ENCODE measurements at places on chromosomes 12 and 14. TPM values are rescaled to one million over a fixed set of nuclear protein-coding genes. Genes with fewer than 3 reads are reported as not detected.
A peak's percentile ranks its signal among the peaks of the same experiment; 100 is the strongest.

DNA sequence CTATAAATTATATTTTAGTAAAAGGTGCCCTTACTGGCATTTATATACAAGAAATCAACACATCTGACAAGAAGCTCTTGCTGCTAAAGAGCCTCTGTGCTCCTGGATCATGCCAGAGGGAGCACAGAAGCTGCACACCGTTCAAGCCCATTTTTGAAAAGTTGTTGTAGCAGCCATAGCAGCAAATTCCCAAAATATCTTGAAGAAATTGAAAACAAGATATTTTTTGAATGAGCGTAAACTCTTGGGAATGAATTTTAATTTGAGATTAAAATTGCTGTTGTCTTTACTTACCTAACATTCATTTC is 540 bp upstream of the CLEC2D start:
- no peak for DNase-seq

DNA sequence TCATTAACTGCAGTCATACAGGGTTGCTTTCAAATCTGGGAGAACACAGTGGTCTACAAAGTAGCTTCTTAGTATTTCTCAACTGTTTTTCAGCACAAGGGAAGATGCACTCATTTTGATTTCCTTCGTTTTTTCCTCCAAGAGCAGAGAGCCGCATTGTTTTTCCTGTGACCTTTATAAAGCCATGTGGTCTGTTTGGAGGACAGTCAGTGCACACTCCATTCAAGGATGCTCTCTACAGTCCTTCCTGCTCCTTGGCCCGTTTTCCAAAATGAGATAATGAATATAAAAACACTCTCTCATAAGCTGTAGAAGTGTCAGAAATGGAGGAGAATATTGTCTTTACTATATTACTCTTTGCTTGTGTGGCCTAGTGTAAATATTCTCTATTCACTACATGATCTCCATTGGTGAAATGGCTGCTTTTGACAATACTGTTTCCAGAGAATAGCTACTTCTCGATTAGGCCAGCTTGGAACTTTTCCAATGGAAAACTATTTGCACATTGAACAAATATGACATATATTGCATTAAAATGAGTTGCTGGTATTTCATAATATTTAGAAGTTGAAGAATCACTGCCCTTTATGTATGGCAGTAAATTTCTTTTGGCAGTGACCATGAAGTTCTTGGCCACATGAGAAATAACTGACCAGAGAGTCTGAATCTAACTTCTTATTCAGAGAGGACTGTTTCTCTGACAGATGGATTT is 393.1 kb upstream of the RGS6 start:
- no peak for DNase-seq

- DNase-seq = no peak
Observed at GRCh38 chr12:29719381-29719780, 64.4 kb downstream of the TMTC1 start.

DNA sequence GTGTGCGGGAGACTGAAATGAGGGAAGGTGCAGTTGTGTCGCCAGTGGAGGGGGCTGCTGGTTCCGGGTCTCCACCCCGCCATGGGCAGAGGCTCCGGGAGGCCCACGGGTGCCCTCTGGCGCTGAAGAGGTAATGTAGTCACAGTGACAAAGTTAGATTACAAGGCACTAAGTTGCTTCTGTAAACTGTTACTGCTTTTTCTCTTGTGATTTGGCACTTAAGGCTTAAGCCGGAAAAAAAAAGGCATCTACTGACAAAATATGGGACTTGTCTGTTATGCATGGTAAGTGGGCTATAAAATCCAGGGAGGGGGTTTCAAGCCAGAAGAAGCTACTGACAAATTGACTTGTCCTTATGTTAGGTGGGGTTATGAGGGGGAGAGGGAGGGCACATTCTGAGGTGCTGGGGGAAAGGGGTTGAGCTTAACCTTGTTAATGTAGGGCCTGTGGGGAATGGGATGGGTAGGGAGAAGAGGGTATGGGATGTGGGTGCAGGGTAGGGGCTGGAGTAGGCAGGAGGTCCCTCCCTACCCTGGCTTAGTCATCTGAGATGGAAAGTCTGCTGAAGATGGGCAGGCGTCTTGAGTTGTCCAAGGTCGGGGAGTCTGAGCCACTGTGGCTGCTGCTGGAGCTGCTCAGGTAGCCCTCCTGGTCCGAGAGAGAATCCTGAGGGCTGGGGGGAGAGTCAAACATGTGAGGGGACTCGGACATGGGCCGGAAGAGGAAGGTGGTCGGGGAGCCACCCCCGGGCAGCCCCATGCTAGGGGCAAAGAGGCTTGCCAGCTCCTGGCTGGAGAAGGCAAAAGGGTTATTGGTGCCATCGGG is 3.7 kb downstream of the ZFP36L1 start:
- peak; percentile 92 for DNase-seq

The GPR135 gene
- polyA plus RNA-seq = 0.50 TPM

All from aorta (tissue), 5 donors.